Kidney (tissue), 22 donors: ENCODE measurements at places on chromosomes 3 and 15. TPM values are rescaled to one million over a fixed set of nuclear protein-coding genes. Genes with fewer than 3 reads are reported as not detected.

DNA sequence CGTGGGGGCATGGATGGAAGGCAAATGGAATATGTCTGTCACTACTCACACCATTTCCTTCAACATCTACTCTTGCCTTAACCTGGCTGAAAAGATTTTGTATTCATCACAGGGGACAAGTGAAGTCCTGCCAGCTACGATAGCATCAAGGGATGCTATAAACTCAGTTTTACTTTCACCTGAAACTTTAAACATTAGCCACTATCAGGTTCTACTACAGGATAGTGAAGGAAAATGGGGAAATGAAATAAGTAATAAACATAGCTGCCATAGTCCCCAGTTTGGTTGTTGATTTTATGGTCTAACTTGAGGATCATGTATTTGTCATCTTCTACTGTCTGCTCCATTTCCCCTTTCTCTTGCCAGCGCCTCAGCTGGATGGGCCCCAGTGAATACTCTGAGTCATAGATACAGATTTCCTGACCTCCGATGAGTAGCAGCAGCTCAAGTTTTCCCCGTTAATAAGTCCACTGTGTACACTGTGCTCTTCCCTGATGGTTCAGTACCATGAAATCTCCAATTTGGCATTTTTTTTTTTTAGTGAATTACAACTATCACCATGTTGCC is 338.2 kb upstream of the SLCO3A1 start:
- no peaks in the 10 kb centered on the region for H3K36me3 ChIP-seq
- H3K4me3 ChIP-seq: no peak overlapping the region
- no peaks in the 10 kb centered on the region for H3K4me1 ChIP-seq
- no peak overlapping the region for H3K27ac ChIP-seq
- DNase-seq: no peak
- no peaks in the 10 kb centered on the region for H3K27me3 ChIP-seq

- H3K27ac ChIP-seq: no peak overlapping the region
- no peaks in the 10 kb centered on the region for H3K4me1 ChIP-seq
- no peaks in the 10 kb centered on the region for H3K36me3 ChIP-seq
Measured at GRCh38 chr3:78086150-78086549, 1046.3 kb downstream of the ROBO2 start.

GRCh38 chr15:66573719-66574595 is 8.2 kb upstream of the LCTL start:
- no peaks in the 10 kb centered on the region for H3K4me1 ChIP-seq
- no peak overlapping the region for H3K4me3 ChIP-seq
- no peaks in the 10 kb centered on the region for H3K36me3 ChIP-seq
- no peak for DNase-seq
- no peak overlapping the region for H3K27ac ChIP-seq

- H3K27ac ChIP-seq: no peak overlapping the region
- peaks cover 46% of the 10 kb centered on the region for H3K36me3 ChIP-seq
- H3K27me3 ChIP-seq: no peaks in the 10 kb centered on the region
- no peaks in the 10 kb centered on the region for H3K4me1 ChIP-seq
Measured at GRCh38 chr3:53180305-53181023, 19.5 kb downstream of the PRKCD start.

DNA sequence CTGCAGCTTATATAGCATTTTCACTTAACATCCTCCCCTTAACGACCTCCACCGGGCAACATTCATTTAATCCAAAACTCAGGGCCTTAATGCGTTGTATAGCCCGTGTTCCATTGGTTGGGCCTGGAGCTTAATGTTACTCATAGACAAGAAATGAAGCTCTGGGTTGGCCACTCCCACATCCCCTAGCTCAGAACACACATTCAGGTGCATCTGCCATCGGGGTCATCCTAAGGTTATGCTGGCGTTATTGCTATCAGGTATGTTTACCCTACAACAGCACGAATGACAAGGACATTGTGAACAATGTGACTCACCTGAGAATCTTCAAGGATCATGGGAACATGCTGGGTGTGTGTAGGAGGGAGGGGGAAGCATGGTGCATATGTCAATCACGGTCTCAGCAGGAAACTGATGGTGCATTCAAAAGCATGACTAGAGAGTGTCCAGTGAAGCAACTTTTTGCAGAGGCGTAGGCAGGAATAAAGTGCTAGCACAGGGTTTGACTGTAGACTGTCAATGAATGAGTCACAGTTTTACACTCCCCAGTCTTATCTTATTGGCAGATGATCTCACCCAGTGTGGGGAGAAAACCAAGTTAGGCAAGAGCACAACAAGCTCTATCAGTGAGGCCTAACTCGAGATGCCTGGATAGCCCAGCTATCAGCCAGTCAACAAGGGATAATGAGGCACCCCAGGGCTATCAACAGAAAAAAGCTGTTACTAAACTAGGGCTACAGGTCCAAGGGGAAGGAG is 402.1 kb upstream of the MCTP2 start:
- no peak for DNase-seq
- no peak overlapping the region for H3K4me3 ChIP-seq
- H3K36me3 ChIP-seq: no peaks in the 10 kb centered on the region
- H3K4me1 ChIP-seq: no peaks in the 10 kb centered on the region

DNA sequence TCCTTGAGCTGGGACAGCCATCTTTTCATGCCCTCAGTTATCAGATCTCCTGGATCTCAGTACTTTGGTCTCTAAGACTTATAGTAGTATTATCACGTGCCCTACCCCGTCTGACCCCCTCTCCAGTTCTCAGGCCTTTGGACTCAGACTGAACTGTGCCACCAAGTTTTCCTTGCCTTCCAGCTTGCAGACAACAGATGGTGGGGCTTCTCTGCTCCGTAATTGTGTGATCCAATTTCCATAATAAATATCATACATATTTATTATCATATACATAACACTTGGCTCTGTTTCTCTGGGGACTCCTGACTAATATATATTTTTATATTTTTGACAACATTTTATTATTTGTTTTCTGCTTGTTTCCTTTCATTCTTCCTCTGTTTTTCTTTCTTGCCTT is 458.8 kb upstream of the SEMA6D start:
- no peak overlapping the region for H3K27ac ChIP-seq
- no peaks in the 10 kb centered on the region for H3K4me1 ChIP-seq
- no peak overlapping the region for H3K4me3 ChIP-seq
- no peaks in the 10 kb centered on the region for H3K36me3 ChIP-seq

DNA sequence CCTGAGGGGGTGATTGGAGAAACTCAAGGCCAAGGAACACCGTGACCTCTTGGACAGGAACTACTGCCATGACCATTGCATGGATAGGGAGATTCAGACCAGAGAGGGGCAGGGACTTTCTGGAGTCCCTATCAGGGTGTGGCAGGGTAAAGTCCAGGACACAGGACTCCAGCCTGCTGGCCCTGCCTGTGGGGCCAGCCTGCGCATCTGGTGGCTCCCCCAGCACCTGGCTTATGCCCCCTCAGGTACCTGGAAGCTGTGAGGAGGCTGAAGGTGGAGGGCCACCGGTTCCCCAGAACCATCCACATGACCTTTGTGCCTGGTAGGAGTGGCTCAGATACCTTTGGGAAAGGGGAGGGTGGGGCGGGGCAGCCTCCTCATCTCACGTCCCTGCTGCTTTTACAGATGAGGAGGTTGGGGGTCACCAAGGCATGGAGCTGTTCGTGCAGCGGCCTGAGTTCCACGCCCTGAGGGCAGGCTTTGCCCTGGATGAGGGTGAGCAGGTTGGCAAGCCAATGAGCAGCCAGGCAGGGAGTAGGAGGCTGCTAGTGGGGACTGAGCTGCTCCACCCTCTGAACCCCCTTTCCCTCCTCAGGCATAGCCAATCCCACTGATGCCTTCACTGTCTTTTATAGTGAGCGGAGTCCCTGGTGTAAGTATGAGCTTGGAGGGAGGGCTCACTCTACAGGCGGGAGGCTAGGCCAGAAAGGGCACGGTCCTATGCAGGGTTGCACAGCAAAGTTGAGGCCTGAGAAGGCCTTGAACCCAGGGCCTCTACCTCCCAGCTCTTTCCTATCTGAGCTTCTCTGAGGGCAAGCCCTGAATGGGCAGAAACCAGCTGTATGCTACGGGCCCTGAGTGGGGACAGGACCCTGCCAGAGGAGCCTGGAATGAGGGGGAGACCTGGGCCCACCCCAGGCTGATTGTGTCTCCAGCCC is 2.9 kb downstream of the ACY1 start:
- no peaks in the 10 kb centered on the region for H3K27me3 ChIP-seq
- H3K4me3 ChIP-seq: peak overlapping the region; percentile 82
- no peaks in the 10 kb centered on the region for H3K36me3 ChIP-seq
- H3K4me1 ChIP-seq: peaks cover 24% of the 10 kb centered on the region
- H3K27ac ChIP-seq: no peak overlapping the region

GRCh38 chr3:159828542-159828943 is 160.1 kb upstream of the IL12A start:
- H3K27ac ChIP-seq: no peak overlapping the region
- H3K4me1 ChIP-seq: peaks cover 8% of the 10 kb centered on the region
- H3K4me3 ChIP-seq: peak overlapping the region; percentile 17
- H3K36me3 ChIP-seq: no peaks in the 10 kb centered on the region

GRCh38 chr15:77001966-77002365 is 7.0 kb downstream of the PSTPIP1 start:
- H3K27me3 ChIP-seq: no peaks in the 10 kb centered on the region
- H3K4me3 ChIP-seq: no peak overlapping the region
- H3K36me3 ChIP-seq: no peaks in the 10 kb centered on the region
- no peak overlapping the region for H3K27ac ChIP-seq
- DNase-seq: no peak

Gene GOLGA8M
- total RNA-seq: 4.9 TPM

Gene PLA1A
- 6.7 TPM for total RNA-seq
